Cardiac fibroblast (primary cell): ENCODE measurements at places on chromosomes 7 and 10.
A peak's percentile ranks its signal among the peaks of the same experiment; 100 is the strongest.

- no peak for DNase-seq
Measured at GRCh38 chr10:130545697-130546096, 409.5 kb downstream of the GLRX3 start.

DNA sequence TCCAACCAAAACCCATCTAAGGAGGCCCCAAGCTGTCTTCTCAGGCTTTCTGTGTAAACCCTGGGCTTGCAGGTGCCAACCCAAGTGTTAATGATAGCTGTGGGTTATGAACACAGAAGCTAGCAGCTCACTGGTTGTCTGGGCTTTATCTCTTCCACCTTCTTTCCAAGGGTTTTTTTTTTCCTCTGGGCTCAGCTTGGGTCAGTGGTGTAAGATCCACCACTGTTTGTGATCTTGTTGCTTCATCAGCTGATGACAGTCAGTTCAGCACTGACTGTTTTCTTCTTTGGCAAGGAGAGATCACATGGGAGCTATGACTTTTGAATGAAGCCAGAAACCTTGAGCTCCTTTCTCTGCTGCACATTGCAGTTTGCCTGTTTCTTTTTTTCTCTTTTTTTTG, 4.6 kb downstream of the GTPBP4 start:
- peak; percentile 15 for DNase-seq

DNA sequence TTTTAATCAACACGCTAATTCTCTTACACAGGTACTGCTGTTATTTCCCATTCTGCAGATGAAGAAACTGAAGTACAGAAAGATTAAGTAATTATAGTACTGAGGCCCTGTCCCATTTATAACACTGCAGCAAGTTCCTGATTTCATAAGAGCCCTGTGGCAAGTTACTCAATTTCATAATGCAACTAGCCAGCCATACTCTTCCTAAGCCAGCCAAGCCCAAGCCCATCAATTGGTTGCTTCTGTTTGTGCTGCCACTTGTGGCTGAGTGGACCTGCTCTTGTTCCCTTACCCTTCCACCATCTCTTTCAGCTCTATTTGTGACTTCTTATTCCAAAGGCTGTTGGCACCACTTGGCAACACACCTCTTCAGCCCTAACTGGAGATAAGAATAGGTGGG, 19.7 kb upstream of the PRPF18 start:
- DNase-seq = peak; percentile 22

DNA sequence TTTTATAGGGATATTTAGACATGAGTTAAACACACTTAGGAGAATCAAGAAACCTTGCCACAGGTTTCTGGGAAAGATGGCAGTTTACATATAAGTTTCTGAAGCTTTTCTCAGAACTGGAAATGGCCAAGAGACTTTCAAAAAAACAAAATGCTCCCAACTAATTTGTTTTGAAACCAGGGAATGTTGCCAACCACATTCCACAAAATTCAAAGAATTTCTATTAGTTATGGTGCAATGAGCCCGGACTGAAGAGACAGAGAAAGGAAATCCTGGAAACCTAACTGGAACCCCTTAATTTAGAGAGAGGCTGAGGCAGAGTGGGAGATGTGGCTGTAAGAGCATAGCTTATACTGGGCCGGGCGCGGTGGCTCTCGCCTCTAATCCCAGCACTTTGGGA, 128.5 kb downstream of the PTEN start:
- DNase-seq = peak; percentile 54

- DNase-seq = no peak
Measured at GRCh38 chr7:51633596-51633995, 317.0 kb upstream of the COBL start.

DNA sequence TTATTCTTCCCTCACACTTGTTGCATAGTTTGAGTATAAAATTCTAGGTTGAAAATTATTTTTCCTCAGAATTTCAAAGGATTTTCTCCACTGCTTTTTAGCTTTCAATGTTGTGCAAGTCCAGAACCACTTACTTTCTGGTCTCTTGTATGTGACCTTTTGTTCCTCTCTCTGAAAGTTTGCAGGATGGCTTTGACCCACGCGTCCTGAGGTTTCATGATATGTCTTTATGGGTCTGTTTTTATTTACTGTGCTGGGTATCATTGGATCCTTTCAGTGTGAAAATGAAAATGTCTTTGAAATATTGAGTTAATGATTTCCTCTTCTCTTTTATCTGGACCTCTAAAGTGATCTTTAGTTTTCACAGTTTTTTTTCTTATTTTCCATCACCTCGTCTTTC, 38.5 kb downstream of the C1GALT1 start:
- DNase-seq = no peak

GRCh38 chr10:31619531-31620061, 300.6 kb downstream of the ZEB1 start:
- DNase-seq = no peak

DNA sequence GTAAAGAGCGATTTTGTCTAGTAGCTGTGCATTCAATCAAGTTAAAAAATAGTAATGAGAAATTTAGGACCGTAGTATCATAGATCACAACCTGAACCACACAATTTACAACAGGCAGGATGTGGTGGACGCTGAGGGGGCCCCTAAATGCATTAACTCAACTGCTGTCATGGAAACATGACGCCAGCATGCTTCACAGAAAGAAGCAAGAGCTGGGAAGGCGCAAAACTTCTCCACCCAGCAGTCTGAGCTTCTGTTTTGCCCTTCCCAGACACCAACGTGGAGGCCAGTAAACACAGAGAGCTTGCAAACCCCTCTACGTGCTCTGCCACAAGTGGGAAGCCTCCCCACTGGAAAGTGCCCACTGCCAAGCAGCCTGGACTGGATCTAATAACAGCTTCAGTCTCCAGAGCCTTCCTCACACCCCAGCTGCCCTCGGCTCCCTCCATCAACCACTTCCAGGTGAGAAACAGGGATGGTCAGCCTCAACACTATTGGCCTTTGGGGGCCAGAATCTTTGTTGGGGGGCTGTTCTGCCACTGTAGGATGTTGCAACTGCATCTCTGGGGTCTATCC, 151.8 kb downstream of the SFMBT2 start:
- no peak for DNase-seq

DNA sequence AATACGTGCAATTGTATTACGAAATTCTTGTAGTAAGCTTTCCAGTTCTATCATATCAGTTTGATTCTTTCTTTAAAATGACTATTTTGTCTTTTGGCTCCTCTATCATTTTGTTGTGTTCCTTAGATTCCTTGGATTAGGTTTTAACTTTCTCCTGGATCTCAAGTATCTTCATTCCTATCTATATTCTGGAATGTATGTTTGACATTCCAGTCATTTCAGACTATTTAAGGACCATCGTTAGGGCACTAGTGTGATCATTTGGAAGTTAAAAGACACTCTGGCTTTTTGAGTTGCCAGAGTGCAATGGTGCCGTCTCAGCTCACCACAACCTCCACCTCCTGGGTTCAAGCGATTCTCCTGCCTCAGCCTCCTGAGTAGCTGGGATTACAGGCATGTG, 45.7 kb upstream of the SFTPD start:
- no peak for DNase-seq

- no peak for DNase-seq
Measured at GRCh38 chr10:69146759-69147158, 22.8 kb downstream of the VPS26A start.

GRCh38 chr7:74059681-74060588, 23.7 kb upstream of the LIMK1 start:
- no peak for DNase-seq

DNA sequence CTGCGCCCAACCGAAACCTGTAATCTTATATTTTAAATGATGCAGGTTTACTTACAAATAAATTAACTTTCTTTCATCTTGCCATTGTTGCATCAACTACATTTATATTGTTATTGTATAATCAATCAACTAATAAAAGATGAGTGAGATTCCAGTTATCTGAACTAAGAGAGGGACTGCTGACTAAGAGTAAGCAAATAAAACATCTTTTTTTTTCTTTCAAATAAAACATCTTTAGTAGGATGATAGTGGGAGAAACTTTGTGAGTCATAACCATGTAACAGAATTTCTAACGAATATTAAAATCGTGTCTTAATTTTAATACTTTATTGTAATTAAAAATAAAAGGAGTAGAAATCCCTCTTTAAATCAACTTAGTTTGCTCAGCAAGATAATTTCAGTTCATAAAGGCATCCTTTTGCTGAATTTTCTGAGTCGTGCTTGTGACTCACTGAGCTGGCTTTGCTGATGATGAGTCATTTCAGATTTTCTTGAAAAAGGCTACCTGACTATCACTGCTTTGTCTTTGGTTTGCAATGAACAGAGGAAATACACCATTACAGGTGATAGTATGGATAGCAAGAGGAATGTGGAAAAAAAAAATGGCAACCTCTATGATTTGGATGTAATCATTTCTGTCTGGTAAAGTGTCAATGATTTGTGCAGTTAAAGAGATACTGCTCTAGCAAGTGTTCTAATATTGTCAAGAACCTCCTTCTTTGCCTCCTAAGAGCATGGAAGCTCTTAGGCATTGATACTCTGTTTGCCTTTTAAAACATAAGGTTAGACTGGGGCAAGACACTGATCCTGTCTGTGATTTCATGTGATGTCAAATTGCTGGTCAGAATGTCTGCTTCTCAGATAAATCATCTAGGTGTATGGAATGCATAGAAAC, 119.5 kb downstream of the GPR158 start:
- peak; percentile 41 for DNase-seq

DNA sequence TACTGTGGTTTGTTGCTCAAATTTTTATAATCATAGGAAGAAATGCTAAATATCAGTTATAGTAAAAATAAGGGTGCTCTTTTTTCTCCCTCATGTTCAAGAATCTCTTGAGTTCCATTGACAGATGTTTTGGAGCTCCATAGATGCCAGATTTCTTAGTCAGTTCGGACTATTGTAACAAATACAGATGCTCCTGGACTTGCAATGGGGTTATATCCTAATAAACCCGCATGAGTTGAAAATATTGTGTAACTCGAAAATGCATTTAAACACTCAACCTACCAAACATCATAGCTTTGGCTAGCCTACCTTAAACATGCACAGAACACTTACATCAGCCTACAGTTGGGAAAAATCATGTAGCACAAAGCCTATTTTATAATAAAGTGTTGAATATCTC, 100.7 kb upstream of the CSTF2T start:
- DNase-seq = no peak

DNA sequence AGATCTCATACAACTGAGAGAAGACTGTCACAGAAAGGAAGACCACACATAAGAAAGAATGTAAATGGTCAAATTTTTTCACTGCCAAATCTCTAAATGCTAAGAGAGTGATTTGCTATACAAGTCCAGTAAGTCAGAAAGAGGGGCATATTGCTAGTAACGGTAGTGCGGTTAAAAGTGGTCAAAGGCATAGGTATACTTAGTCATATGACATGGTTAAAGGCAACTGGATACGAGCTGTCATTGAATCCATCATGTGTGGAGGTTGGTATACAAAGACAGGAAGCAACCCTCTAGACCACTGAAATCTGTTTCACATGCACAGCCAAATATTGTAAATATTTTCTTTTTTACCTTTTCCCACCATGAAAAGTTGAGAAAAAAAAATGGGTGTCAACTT, 4.8 kb downstream of the INHBA start:
- DNase-seq = no peak

DNA sequence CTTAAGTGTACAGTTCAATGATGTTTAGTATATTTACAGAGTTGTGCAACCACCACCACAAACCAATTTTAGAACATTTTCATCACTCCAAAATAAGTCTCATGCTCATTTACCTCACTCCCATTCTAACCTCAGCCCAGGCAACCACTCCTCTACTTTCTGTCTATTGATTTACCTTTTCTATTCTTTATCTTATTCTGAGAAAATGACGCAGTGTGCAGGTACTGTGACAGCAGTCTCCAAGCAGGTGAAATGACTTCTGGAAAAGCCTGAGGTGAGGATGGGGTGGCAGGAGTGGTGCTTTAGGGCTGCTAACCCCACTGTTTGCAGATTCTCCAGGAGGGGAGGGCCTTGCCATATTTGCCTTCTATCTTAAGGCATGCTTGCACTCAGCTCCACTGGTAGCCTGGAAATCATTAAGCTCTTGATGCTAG, 39.5 kb downstream of the GARS1 start:
- DNase-seq = no peak

- no peak for DNase-seq
Measured at GRCh38 chr7:69042138-69042537, 556.1 kb upstream of the AUTS2 start.

GRCh38 chr7:18434171-18434570, 61.4 kb upstream of the HDAC9 start:
- DNase-seq = no peak

DNA sequence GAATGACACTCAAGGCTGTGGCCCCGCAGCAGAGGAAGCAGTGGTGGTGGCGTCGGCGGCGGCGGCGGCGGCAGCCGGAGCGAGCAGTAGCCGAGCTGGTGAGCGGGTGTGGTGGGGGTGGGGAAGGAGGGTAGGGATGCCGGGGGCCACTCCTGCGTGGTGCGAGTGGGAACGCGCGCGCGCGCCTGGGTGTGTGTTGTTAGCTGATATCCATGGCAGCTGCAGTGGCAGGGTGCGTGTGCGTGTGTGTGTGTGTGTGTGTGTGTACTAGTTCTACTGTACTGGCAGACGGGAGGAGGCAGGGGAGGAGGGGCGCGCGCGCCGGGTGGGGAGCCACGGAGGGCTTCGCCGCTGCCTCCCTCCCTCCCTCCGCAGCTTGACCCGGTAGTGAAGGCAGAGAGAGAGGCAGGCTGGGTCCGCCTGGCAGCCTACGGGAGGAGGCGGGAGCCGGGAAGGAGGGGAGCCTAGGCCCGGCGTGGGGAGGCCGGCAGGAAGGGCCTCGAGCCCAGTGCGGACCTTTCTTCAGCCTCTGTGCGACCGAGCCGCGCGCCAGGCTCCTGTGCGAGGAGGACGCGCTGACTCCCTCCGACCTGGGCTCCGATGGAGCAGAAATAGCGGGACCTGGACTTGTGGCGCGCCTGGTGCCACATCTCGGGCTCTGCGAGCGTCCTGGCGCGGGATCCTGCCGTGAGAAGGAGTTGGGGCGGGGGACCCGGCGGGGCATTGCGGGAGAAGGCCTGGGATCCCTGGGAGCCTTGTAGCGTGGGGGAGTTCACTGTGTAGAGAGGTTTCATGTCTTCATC, at the start of gene MAGI2:
Gene MAGI2 (minus strand): TSS at position 110 of the 803 bp plus-strand sequence. CDS start 347 bp downstream, outside the sequence.
- peak; percentile 94 for DNase-seq

GRCh38 chr7:158237672-158238335, 349.8 kb downstream of the PTPRN2 start:
- no peak for DNase-seq

DNA sequence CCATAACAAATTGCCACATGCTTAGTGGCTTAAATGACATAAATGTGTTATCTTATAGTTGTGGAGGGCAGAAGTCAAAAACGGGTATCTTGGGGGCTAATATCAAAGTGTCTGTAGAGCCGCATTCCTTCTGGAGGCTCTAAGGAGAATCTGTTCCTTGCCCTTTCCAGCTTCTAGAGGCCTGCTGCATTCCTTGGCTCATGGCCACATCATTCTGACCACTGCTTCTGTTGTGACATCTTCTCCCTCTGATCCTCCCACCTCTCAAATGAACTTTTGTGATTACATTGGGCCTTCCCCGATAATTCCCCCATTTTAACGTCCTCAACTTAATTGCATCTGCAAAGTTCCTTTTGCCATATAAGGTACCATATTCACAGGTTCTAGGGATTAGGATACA, 76.1 kb downstream of the CYP26A1 start:
- DNase-seq = peak; percentile 41

DNA sequence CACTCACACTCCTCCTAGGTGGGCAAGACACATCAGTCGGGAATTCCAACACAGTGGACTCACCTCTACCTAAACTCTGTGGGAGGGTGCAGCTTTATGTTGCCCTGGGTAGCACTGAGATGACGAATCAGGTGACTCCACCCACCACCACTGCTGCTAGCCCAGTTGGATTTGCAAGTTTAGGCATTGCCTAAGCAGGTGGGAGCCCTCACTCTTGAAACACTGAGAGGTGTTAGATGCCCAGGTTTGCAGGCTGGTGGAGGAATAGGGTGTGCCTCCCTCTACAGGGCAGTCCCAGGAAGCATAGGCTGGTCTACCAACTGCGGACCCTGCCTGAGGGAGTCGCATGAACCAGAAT, 708.9 kb downstream of the POM121L12 start:
- no peak for DNase-seq
